ENCODE measurements at places on chromosomes 12 and 14.

DNA sequence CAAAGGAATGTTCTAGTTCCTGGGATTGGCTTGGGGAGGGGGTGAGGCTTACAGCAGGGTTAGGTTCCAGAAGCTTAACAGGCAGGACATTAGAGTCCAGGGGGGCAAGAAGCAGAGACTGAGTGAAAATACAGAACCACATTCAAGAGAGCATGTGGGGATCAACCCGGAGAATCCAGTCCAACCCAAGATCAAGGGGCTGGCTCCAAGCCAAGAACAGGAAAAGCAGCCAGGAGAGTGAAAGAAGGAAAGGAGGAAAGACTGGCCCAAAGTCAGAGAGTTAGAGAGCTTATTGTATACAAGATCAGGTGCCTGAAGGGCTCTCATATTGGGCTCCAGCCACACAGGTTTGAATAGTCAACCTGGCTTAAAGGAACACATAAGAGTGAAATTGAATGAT is 190.3 kb upstream of the CDKN3 start:
- DNase-seq = no peak

DNA sequence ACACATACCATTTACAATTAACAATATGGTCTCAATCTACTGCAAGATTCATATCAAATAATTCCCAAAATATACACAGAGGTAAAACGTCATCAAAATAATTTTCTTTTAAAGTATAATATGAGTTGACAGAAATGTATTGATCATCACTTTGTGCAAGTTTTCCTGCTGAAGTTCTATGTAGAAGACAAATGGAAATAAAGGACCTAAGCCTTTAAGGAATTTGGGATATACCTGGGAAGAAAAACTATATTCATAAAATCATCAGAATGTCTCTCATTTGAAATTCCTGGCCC is 61.1 kb upstream of the DAAM1 start:
- DNase-seq = no peak

- DNase-seq = no peak
Measured at GRCh38 chr12:53428741-53429140, 5.1 kb downstream of the AMHR2 start.

GRCh38 chr12:91746976-91747375 is 398.7 kb downstream of the BTG1 start:
- DNase-seq = no peak

DNA sequence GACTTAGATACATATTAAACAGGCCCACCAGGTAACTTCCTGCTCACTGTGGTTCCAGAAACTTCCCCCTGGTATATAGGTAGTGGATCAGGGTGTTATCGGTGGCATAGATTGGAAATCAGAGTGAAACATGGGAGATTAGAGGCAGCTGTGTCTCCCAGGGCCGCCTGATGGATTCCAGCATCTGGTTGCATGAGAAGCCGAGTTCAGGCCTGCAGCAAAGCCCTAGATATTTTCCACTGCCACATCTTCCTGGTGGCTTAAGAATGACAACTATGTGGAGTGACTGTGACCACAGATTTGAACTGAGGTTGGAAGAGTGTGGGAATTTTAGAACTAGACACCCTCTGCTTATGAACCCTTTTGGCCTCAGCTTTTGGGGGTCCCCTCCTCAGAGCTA is 184.8 kb upstream of the NTF3 start:
- no peak for DNase-seq

DNA sequence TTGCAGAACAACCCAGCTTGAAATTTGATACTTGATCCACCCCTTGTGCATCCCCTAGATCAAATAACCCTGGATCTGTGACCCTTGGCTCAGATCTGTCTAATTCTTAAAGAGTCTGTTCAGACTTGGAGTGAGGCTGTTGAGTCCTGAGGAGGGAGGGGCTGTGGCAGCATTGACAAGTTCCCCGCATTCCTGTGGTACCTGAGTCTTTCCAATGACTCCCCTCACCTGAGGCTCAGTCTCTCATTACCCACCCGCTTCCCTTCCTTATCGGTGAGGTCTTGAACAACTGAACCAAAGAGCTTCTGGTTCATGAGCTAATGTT is 16.1 kb upstream of the HDAC7 start:
- no peak for DNase-seq

DNA sequence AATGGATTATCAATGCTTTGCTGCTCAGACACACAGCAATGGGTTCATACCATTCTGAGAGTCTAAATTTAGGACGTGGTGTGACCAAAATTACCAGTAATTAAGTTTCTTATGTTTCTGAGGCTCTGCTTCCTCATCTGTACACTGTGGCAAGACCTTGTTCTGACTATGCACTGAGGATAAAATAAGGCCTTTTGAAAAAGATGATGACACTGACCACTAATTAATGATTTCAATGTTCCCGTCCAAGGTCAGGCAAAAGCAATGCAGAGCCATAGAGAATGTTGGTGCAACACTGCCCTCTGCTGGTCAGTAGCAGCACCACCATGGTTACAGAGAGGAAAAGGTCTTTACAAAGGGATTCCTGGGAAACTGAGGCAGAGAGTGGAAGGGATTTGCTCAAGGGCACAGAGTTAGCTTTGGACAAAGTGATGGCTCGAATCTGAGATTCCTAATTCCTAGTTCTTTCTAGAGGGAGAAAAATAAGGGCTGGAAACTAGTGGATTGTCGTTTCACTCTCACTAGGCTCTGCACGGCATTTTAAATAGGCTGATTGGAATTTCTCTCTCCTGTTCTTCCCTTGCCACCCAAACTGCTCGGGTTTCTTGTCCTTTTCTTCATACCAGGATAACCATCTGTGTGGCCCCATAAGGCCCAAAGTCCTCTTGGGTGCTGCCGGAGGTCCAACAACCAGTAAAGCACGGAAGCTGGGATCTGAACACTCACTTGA is 22.3 kb upstream of the P2RX7 start:
- DNase-seq = no peak

GRCh38 chr12:82481954-82482353 is 123.6 kb downstream of the METTL25 start:
- DNase-seq = no peak

DNA sequence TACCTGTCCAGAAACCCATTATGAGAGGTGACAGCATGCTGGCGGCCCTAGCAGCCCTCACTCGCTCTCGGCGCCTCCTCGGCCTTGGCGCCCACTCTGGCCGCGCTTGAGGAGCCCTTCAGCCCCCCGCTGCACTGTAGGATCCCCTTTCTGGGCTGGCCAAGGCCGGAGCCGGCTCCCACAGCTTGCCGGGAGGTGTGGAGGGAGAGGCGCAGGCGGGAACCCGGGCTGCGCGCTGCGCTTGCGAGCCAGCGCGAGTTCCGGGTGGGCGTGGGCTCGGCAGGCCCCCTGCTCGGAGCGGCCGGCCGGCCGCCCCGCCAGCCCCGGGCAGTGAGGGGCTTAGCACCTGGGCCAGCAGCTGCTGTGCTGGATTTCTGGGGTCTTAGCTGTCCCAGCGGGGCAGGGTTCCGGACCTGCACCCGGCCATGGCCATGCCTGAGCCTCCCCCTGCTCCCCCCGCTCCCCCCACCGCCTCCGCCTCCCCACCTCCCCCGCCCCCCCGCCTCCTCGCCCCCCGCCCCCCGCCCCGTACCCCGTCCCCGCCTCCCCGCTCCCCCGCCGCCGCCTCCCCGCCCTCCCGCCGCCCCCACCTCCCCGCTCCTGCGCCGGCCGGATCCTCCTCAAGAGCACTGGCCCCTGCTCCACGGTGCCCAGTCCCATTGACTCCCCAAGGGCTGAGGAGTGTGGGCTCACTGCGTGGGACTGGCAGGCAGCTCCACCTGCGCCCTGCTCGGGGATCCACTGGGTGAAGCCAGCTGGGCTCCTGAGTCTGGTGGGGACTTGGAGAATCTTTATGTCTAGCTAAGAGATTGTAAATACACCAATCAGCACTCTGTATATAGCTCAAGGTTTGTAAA is 163.1 kb downstream of the KLHL28 start:
- no peak for DNase-seq

GRCh38 chr14:89920056-89920455 is 34.5 kb downstream of the EFCAB11 start:
- DNase-seq = no peak

GRCh38 chr14:75602503-75602902 is 24.1 kb downstream of the FLVCR2 start:
- no peak for DNase-seq

GRCh38 chr14:51207621-51208020 is 32.4 kb upstream of the TMX1 start:
- no peak for DNase-seq

DNA sequence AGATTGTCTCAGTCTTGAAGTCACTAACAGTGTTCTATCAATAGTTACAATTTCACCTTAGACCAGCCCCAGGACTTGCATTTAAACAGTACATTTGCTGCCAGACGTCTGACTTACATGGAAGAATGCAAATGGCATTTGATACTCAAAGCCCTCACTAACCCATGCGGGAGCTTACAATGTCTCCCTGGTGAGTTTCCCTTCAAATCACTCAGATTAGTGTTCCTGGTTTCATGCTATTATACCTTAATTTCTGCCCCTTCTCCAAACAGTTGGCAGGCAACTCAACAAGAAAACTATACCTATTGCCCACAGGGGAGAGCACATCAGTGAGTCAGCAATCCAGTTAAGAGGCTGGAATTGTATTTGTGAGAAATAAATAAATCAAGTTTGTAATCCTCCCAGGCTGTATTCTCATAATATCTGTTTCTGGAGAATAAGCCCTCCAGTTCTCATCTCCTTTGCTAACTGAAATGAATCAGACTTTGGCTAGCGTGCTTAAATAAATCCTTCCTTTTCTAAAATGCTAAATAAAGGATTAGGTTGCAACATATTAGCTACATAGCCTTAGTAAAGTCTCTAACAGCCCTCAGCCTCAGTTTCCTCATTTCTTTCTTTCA is 23.7 kb downstream of the GSTZ1 start:
- no peak for DNase-seq

DNA sequence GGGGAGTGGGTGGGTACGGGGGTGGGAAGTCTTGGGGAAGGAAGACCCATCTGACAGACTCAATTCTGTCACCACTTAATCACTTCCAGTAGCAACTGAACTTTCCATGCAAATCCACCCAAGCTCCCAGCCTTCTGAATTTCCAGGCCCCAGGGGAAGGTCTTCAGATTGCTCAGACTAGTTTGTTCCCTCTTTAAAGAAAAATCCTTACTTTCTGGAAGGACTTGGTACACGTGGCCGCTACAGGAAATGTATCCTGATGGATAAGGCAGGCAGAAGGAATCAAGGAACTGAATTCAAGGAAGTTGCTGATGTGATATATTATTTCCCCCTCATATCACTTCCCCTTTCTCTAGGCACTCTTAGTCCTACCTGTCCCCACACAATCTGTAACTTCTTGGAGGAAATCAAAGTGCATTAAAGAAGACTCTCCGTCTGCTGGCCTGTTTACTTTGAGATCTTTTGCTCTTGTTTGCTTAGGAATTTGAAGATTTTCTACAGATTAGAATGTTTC is 6.4 kb downstream of the NFKBIA start:
- DNase-seq = no peak

GRCh38 chr12:11795913-11796459 is 146.5 kb downstream of the ETV6 start:
- DNase-seq = no peak

DNA sequence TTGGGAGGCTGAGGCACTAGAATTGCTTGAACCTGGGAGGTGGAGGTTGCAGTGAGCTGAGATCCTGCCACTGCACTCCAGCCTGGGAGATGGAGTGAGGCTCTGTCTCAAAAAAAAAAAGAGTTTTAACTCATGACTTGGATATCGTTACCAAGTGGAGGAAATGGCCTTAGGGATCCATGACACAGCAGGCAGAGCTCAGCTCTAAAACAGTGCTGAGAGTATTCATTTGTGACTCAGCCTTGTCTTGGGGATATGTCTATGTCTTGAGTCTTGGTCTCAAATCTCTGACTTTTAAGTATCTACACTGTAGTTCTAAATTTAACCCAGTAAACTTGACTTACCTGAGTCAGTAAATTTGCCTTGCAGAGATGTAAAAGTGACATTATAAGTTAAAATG is 8.8 kb upstream of the PEX5 start:
- no peak for DNase-seq

DNA sequence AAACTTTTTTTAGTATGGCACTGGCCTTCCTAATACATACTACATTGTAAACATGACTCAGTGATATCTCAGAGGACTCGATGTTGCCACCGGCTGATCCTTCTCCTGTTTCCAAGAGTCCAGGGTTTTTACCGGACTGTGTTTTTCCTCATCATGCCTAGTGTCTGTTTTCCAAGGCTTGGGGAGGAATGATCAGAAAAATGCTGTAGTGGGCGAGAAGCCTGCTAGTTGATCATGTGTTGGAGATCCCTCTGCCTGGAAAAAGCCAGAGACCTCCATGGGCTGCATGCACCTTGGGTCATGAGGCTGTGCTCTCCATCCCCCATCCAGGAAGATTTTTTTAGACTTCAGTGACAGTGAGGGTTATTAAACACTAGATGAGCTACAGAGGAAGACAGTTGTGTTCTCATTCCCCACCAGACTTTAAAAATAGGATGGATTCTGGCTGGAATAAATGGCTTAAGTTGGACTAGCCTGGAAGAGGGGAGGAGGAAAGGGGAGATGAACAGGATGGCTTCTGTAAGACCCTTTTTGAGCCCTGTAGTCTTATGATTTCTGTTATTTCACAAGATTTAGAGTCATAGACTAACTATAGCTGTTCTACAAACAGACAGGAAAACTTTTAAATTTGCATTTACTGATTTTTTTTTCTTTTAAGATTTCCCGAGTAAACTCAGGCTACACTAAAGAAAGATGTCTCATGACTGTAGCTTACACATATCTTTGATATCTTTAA is 145.7 kb downstream of the SAMD4A start:
- peak; percentile 80 for DNase-seq

DNA sequence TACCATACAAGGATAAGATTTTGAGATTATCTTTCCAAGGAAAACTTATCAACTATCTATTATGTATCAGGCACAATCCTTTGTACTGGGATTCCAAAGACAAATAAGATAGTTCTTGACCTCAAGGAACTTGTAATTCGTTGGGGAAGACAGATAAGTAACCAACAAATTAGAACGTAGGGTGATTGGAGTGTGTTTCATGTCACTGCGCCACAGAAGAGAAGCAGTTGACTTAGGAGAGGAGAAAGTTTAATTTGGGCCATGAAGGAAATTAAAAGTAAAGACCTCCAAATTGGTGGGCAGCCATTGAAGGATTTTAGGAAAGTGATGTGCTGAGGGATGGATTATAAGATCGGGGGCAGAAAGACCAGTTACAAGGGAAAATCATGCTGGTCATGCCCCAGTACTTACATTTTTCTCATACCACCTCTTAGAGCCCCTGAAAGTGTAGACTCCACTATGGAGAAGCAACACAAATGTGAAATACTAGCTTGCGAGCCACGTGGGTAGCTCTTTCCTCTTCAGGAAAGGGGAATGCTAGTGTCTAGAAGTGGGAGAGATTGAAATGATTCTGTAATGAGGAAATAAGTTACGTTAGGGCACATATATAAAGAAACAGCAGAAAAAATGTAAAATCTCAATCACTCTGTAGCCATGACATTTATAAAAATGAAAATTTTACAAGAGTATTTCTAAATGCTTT is 148.7 kb downstream of the ETV6 start:
- DNase-seq = no peak

- no peak for DNase-seq
Measured at GRCh38 chr12:104524034-104524832, 67.5 kb downstream of the CHST11 start.

GRCh38 chr12:92871116-92871515 is 58.0 kb downstream of the EEA1 start:
- no peak for DNase-seq

All from ascending aorta (tissue), 2 donors.